ENCODE measurements at places on chromosomes 5 and 9.
A peak's percentile ranks its signal among the peaks of the same experiment; 100 is the strongest.

DNA sequence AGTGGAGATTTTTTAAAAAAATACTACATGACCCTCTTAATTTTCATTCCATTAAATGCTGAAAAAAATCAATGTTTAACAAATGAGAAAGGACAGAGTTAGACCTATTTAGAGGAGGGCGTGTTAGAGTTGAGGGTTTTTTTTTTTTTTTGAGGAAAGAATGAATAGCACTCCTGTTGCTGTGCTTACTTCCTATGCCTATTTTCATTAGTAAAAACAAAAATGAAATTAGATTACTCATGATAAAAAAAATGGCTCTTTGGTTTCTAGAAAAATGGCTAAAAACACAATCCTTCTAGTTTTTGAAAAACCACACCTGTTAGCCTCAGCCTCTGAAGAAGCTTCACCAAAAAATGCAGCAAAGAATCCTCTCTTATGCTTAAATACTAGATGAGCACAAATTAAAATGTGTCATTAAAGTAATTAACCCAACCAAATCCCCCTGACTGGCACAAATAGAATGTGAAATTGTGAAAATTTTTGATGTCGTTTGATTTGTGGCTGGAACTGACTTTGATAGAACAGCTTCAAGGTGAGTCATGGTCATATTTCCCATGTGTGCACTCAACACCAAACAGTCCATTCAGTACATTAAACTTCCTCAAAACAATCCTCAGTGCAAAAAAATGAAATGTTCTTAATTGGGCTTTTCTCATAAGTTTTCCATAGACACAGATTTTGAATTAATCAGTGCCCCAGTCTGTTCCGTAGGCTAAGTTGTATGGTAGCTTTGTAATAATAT is 98.0 kb downstream of the MACIR start:
- DNase-seq: no peak

- DNase-seq: no peak
Measured at GRCh38 chr5:179113143-179113530, 53.0 kb downstream of the ZNF354C start.

DNA sequence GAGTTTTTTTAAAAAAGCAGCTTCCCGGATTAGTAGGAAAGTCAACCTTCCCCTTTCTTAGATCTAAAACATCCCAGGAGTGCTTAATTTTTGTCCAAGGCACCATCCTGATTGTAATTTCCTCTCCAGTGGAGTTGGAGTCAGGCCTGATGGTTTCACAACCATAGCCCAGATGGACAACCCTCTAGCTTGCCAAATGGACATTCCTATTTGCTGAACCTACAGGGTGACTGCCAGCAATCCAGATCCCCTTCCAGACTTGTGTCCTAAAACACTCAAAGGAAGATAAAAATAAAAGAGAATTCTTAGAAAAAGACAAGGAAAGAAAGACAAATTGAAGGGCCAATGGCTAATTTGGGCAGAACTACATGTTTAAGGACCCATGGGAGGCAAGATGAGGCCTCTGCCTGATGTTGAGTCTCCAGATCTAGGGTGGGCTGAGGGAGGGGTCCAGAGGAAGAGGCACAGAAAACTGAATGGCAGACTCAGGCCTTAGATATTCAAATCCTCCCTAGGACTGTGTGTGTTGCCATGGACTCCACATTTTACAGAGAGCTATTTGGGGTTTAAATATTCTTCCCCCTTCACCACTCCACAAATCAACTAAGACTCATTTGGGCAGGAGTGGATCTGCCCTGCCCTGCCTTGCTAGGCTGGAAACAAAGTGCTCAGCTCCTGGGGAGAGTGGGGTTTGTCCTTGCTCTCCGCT is 38.5 kb upstream of the SLC44A1 start:
- DNase-seq: no peak

DNA sequence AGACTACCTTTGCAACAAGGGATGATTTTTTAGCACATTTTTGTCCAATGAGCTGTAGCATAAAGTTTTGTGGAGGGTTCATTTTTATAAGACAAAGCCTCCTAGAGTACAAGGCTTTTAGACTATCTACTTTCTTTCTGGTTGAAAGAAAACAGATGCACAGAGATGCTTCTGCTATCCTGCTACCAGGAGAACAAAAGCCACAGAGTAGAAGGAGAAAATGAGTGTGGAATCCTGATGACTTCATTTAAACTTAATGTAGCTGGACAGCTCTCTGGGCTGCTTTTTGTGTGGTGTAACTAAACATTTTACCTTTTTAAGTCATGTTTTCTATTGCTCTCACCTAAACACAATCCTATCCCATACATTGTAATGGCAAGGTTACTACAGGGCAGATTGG is 1009.4 kb downstream of the TLE1 start:
- DNase-seq: no peak

GRCh38 chr9:34010979-34011378 is 37.7 kb downstream of the UBAP2 start:
- DNase-seq: no peak

- no peak for DNase-seq
Measured at GRCh38 chr5:56631719-56632118, 183.6 kb upstream of the MAP3K1 start.

DNA sequence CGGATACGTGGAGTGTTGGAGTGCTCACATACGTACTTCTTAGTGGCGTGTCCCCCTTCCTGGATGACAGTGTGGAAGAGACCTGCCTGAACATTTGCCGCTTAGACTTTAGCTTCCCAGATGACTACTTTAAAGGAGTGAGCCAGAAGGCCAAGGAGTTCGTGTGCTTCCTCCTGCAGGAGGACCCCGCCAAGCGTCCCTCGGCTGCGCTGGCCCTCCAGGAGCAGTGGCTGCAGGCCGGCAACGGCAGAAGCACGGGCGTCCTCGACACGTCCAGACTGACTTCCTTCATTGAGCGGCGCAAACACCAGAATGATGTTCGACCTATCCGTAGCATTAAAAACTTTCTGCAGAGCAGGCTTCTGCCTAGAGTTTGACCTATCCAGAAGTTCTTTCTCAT is 73.5 kb upstream of the OTULINL start:
- DNase-seq: no peak

DNA sequence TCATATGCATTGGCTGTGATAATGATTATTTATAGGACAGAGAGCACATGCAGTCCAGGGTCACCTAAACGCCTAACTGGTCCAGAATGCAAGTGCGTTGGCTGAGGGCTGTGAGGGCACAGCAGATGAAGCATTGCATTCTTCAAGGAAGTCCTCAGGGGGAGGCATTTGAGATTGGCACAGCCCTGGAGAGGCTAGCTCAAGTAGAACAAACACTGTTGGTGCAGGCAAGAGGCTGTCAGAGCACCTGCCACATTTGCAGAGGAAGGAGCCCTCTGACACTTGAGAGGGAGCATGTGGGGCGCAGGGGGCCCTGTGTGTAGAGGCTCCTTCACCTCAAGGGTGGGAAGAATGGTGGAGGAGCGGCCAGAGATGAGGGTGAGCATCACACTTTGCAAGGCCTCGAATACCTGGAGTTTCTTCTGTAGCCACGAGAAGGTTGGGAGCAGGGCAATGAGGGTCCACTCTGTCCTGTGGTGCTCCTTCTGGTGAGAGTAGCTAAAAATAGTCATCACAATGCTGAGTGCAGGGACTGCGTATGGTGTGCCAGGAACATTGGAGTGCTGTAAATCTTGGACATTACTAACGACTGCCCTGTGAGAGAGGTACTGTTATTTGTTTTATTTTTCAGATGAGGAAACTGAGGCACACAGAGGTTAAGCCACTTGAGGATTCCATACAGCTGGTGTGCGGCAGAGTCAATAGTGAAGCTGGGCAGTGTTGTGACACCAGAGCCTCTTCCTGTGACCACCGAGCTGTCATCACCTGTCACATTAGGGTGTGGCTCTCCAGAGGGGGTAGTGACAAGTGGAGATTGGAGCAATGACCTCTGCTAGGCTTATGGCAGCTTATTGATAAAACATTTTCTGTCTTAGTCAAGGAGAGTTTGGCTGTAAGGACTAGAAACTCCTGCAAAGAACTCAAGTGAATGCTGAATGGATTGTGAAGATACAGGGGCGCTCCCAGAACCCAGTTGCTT is 100.2 kb downstream of the PIP5K1B start:
- DNase-seq: no peak

GRCh38 chr5:3024976-3025375 is 273.5 kb upstream of the IRX2 start:
- no peak for DNase-seq

- no peak for DNase-seq
Measured at GRCh38 chr9:127311239-127311741, 46.7 kb downstream of the GARNL3 start.

DNA sequence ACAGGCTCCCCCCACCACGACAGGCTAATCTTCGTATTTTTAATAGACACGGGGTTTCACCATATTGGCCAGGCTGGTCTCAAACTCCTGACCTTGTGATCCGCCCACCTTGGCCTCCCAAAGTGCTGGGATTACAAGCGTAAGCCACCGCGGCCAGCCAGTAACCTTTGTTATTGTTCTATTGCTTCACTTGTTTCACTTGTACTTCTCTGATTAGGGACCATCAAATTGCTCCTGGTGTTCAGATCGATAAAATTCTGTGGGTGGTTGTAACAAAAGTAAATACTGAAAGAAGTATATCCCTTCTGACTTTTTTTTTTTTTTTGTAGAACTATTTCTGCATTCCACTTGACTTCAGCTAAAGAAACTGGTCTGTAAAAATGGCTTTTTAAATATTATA is 445.5 kb upstream of the CDH10 start:
- DNase-seq: no peak

- DNase-seq: no peak
Measured at GRCh38 chr9:26132746-26133312, 454.6 kb upstream of the TUSC1 start.

GRCh38 chr5:32329395-32329834 is 16.7 kb upstream of the MTMR12 start:
- no peak for DNase-seq

GRCh38 chr9:134545215-134545542 is 96.4 kb upstream of the COL5A1 start:
- no peak for DNase-seq

DNA sequence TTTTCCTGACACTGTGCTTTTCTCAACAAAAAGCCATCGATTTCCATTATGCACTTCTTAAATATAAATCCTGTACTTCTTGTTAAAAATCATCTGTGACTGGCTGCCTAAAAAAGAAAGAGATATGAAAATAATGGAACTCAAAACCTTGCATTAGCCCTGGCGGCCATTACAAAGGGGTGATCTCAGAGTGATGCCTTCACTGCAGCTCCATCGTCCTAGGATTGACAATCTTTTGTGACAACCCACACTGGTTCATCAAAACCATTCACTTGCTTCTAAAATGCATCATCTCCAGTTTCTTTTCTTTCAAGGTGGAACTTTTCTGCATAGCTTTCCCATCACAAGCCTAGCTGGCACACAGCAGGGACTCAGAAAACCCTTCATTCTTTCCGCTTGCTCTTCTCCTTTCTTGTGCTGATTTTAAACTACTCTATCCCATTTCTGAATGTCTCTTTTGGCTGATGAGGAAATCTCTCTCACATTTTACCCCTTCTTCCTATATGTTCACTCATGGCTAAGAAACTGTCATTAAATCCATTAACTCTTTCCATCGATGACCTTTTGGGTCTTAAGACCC is 351.9 kb downstream of the GLIS3 start:
- DNase-seq: no peak

DNA sequence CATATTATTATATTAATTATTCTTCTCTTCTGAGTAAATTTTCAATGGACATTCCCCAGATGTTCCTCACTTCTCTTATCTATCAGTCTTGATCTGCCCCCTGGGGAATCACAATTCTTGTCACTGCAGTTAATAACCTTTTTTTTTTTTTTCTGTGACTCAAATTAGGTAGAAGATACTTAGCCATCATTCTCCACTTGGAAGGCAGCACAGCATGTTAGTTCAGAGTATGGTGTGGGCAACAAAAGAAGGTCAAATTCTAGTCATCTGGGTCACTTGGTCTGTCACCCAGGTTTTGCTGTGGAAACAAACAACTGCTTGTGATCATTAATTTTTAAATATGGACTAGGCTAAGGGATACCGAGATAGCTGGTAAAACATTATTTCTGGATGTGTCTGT is 8.1 kb upstream of the MOB3B start:
- DNase-seq: no peak

- peak; percentile 45 for DNase-seq
Measured at GRCh38 chr9:95127249-95128176, 190.0 kb downstream of the FANCC start.

DNA sequence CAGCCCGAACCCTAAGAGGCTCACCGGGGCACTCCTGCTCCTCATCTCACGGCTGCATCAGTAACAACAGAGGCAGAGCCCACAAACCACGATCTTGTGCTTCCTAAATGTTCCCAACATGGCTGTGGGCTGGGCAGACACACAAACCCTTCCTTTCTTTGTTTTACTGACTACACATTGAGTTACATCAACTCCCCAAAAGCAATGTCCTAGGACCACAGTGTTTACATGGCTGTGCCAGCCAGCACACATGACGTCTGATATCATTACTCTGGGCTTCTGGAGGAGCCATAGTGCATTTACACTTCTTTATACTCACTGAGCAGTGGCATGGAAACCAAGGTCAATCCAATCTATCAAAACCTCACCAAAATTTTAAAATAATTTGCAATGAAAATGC is 101.4 kb downstream of the LHFPL2 start:
- no peak for DNase-seq

DNA sequence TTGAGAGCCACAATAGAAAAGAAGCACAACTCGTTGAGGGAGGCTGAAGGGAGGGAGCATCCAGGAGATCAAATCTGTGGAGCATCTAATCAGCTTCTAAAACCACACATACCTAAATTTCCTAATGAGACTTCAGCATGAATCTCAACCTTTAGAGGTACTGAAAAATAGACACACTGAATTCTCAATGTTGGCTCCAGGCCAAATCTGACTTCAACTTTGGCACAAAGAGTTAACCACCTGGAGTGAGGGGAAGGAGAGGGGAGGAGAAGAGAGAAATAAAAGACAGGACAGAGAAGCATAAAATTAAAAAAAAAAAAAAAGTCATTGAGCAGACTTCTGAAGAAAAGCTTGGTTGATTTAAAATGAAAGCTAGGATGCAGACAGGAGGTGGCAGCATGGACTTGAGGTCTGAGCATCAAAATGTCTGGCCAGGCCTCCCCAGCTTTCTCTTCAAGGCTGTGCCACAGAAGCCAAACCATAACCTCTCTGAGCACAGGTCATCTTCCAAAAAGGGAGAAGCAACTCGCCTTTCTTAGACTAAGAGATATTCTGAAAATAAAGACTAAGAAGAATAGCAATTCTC is 205.6 kb downstream of the DENND1A start:
- DNase-seq: no peak

DNA sequence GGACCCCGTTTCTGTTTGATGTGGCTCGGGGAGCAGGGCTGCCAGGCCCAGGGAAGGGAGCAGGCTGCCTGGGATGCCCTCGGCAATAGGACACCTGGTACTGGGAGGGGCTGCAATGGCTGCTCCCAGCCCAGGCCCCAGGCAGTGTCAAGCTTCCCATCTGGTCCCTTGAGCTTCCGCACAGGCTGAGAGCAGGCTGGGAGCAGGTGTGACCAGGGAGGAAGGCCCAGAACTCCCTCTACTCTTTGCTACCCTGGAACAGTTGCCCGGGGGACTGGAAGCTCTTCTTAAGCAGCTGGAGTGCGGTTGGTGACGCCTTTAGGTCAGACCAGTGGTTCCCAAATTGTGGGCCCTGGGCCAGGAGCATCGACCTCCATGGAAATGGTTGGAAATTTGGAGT is 186.9 kb downstream of the GADD45G start:
- no peak for DNase-seq

GRCh38 chr9:77954013-77954665 is 77.5 kb downstream of the GNAQ start:
- no peak for DNase-seq
